ENCODE measurements at places on chromosomes 7 and 10.
A peak's percentile ranks its signal among the peaks of the same experiment; 100 is the strongest.

GRCh38 chr10:121313119-121313875, 284.9 kb downstream of the FGFR2 start:
- DNase-seq = no peak

DNA sequence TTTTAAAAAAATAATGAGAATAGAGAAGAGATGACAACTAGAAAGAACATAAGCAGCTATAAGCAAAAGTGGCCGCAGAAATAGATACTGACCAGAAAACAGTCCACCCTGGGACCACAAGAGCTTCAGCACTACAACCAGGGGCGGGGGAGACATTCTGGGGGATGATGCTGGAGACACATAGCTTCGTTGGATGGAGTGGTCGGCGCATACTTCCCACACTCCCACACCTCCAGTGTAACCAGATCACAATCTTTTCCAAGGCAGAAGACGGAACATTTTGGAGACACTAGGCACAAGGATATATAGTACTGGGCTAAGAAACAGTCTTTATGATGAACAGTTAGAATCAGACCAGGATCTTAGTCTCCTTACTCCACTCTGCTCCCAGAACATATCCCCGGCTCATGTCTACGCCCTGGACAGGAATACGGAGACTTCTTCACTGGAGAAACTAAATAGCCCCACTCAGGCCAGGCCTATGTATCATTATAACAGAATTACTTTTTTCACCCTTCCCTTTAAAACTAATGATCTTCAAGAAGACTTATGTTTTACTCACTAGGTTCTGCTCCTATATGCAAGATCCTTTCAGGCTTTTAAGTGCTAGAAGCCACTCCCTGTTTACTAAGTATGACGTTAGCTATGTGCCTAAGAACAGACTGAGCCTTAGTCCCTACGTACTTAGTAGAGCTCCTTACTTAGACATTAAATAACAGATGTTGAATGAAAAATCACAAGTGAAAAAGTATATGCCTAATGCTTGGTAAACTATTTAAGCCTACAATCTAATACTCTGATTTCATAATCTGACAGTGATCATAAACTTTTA, 169.6 kb downstream of the SRPK2 start:
- peak; percentile 79 for DNase-seq

DNA sequence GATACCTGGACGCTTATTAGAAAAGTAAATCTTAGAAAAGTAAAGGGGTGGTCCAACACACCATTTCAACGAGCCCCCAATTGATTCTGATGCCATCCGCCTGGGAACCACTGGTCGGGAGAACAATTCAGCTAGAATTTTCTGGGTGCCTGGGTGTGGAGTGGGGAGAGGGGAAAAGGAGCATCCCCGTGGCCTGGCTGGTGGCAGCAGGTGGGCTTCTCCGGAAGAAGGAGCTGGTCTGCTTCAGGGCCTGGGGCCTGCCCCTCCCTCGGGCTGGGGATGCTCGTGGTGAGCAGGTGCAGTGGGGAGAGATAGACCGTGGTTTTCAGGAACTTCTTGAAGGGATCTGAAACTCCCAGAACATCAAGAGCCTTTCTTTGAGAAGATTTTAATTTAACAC, 39.9 kb upstream of the DUSP5 start:
- DNase-seq = no peak

- DNase-seq = peak; percentile 20
Observed at GRCh38 chr10:23630885-23631284, 192.0 kb downstream of the OTUD1 start.

GRCh38 chr10:124318076-124318475, 100.6 kb downstream of the OAT start:
- no peak for DNase-seq

DNA sequence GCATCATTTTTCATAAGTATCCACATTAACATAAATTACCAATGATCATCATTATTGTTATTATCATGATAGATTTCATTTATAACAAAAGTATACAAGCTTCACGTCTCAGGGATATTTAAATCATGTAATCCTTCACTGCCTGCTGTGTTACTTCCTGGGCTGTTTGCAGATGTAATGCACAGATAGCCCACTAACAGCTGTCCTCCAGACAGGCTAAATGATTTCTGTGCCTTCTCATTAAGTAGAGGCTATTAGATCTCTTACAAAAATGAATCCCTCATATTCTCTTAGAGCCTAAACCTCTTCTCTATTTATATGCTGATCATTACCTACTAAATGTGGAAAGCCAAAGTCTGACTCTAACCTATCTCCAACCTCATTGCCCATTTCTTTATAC, 9.3 kb downstream of the PCLO start:
- DNase-seq = no peak

DNA sequence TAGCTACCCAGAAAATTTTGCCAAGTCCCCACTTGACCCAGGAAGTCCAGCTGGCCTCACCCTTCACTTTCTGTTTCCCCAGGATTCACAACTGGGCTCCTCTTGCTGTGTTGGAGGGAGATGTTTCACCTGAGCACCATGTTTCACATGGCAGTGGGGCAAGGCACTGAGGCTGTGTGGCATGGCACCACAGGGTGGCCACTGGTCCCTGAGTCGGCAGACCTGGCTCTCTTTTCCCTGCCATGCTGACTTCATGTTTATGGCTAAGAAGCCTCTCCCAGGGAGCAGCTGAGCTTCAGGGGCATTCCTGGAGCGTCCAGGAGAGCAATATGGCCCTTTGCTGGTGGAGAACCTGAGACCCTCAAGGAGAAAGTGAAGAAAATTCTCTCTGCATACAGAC, 266.9 kb downstream of the RPS24 start:
- no peak for DNase-seq

GRCh38 chr10:8794860-8795259, 740.4 kb downstream of the GATA3 start:
- no peak for DNase-seq

DNA sequence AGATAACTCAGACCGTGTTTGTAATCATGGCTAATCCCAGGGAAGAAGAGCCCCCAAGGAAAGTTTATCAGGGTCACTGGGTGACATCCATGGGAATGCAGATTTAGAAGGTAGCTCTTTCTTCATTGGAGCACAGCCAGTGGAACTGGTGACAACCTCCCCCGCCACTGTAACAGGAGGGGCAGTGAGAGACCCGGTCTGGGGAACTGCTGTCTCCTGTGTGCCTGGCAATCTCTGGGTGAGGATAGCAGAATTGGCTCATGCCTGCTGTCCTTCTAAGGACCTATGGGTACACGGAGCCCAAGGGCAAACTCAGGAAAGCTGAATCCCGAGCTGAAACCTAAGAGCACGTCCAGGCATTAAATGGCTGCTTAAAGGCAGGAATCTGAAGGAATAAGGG, 341.6 kb downstream of the ABCA13 start:
- DNase-seq = no peak

DNA sequence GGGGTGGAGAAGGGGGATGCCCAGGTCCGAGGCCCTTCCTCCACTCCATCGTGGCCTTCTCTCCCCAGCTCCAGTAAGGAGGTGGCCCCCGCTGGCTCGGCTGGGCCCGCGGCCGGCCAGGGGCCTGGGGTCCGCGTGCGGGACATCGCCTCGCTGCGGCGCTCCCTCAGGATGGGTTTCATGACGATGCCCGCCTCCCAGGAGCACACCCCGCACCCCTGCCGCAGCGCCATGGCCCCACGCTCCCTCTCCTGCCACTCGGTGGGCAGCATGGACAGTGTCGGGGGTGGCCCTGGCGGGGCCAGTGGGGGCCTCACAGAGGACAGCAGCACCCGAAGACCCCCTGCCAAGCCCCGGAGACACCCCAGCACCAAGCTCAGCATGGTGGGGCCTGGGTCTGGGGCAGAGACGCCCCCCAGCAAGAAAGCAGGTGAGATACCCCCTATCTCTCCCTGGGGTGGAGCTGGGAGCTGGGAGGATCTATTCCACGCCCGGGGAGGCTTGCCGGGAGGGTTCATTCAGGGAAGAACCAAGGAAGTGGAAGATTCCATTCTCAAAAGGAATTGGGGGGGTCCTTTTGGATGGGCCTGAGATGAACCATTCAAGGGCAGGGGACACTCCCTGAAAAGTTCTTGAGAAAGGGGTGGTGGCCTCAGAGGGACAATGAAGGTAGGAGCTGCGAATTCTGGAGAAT, 3.2 kb downstream of the NYAP1 start:
- DNase-seq = no peak

DNA sequence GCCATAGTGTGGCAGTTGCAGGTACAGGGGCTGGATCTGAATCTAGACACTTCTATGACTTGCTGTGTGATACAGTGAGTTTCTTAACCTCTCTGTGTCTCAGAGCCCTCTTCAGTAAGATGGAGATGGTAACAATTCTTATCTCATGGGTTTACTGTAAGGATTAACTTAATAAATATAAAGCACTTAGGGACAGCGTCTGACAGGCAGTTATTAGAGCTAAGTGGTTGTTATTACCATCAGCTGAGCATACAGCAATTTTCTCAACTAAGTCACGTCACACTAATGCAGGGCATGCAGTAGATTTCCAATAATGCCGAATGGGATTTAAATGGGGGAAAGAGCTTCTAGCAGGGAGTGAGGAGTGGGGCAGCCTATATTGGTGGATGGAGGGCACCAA, 162.6 kb downstream of the SH2D4B start:
- no peak for DNase-seq

- no peak for DNase-seq
Observed at GRCh38 chr7:127536741-127537140, 48.7 kb downstream of the GCC1 start.

DNA sequence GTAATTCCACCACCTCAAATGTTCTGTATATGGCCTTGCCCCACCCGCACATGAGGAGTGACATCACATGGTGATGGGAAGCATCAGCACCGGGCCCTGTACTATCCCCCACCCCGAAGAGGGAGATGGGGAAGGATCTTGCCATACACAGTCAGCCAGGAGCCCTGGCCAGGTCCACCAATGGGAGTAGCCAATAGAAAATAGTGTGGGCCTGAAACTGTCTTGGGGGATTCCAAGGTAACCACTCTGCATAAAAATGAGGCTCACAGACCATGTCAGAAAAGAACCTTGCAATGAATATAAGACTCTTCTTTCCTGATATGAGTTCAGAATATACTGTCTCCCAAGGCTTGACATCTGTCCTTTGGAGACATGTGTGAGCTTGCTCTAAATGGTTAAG, 51.1 kb downstream of the ADRB1 start:
- no peak for DNase-seq

- no peak for DNase-seq
Observed at GRCh38 chr7:114356133-114356532, 58.5 kb upstream of the FOXP2 start.

DNA sequence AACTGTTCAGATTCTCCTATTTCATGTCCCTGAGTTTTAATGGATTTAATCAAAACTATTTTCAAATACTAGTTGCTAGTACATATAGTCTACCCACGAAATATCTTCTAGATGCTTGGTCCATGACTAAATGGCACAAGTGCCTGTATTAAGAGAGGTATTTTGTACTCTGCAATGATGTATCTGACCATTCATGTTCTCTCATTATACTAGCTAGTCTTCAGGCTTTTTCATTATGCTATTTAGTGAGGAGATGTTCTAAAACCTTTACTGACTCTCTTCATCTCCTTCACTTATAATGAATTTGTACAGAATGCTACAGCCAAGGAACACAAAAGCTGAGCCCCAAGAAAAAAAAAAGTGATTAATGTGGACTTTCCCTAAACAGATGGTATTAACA, 222.5 kb downstream of the AHR start:
- no peak for DNase-seq

DNA sequence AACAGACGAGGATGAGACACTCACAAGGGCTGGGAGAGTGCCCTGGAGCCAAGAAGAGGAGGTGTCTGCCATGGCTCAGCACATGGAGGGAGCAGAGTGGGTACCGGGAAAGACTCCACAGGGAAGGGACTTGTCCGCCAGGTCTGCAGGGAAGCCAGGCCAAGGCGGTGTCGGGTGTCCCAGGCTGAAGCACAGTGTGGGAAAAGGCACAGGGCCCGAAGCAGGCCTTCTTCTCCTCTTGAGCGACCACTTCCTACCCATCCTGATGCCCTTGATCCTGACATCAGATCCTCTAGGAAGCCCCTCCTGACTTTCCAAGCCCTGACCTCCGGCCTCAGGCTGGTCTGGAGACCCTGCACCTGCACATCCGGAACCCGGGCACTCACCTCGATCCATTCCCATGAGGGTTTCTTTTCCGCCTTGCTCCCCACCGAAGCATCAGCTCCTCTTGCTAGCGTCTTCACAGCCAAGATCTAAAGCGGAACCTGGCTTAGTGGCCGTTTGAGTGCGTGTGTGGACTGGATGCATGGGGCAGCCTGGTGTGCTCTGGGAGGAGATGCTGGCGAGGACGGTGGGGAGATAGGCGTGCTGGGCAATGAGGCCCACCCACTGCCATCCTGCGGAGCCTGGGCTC, 8.5 kb downstream of the CALML3 start:
- DNase-seq = no peak

- DNase-seq = no peak
Observed at GRCh38 chr10:106609470-106610266, 554.8 kb downstream of the SORCS1 start.

DNA sequence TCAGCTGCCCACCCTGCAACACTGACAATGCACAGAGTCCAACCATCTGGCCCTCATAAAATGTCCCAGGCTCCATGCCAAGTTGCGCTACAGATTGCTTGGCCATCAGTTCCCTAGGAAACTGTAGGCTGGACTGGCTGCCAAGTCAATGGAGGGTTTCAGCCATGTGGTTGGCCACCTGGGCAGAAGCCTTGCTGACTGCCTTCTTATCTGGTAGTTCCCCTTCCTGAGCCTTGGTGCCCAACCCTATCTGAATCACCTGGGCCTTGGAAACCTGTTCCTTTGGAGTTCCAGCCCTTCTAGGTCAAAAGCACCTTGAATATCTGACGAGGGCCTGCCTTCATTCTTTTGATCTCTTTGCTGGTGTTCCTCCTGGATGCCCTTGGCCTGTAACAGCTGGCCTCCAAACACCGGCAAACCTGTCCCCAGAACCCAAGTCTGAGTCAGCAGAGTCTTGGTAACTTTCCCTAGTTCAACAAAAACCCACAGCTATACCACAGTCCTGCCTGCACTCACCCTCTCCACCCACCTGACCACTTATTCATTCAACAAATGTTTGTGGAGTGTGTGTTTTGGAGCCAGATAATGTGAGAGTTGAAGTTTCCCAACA, 37.4 kb upstream of the KDM7A start:
- DNase-seq = no peak

DNA sequence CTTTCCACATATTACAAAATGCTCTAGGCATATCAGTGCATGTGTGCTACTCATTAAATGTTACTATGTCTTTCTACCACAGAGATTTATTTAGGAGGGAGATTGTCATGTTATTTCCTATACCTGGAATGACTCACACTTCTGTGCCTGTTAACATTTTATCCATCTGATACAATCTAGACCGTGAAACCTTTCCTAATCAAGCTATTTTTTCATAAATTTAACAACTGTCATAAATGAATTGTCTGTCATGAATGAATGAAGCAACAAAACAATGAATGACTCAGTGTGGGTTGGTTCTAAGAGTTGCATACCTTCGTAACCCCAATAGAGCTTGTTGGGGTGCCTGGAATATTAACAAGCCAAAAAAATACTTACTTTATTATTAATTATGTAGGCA, 554.3 kb downstream of the GRM8 start:
- no peak for DNase-seq

- DNase-seq = no peak
Observed at GRCh38 chr7:5526100-5526905, 102.7 kb upstream of the TNRC18 start.

Measured in retinal pigment epithelial cell (primary cell).